ENCODE measurements at places on chromosomes 1 and 21.

DNA sequence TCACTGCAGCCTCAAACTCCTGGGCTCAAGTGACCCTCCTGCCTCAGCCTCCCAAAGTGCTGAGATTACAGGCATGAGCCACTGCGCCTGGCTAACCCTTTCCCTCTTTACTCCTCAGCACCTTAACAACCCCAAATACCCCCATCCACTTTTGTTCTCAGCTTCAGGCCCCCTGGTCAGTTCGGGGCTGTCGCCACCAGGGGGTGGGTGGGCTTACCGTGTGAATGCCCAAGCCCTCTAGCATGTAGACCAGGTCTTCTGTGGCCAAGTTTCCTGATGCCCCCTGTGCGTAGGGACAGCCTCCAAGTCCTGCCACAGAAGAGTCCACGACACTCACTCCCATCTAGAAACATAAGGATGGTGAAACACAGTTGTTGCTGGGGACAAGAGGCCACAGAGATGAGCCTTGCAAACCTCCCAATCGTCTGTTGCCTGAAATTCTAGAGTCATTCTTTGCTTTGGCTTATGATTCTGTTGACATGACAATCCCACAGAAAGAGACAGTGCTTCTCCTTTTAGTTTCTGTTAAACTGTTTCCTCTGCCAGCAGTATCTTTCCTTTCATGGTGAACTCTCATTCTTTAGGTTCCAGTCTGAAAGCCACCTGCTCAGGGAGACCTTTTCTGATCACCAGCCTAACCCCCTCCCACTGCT, 3.8 kb upstream of the GALE start:
- DNase-seq, result no peak

DNA sequence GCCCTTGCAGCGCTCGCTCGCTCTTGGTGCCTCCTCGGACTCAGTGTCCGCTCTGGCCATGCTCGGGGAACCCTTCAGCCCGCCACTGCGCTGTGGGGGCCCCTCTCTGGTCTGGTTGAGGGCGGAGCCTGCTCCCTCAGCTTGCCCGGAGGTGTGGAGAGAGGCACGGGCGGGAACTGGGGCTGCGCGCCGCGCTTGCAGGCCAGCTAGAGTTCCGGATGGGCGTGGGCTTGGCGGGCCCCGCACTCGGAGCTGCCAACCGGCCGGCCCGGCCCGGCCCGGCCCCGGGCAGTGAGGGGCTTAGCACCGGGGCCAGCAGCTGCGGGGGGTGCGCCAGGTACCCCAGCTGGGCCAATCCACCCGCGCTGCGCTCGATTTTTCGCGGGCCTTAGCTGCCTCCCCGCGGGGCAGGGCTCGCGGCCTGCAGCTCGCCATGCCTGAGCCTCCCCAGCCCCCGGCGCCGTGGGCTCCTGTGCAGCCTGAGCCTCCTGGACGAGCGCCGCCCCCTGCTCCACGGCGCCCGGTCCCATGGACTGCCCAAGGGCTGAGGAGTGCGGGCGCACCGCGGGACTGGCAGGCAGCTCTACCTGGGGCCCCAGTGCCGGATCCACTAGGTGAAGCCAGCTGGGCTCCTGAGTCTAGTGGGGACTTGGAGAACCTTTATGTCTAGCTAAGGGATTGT, 217.0 kb upstream of the PKN2 start:
- no peak for DNase-seq

- DNase-seq, result no peak
Measured at GRCh38 chr1:175287849-175288248, 95.3 kb upstream of the KIAA0040 start.

GRCh38 chr1:176786274-176786673, 323.3 kb downstream of the PAPPA2 start:
- DNase-seq, result no peak

- DNase-seq, result no peak
Measured at GRCh38 chr1:205572421-205572820, 59.4 kb downstream of the ELK4 start.

DNA sequence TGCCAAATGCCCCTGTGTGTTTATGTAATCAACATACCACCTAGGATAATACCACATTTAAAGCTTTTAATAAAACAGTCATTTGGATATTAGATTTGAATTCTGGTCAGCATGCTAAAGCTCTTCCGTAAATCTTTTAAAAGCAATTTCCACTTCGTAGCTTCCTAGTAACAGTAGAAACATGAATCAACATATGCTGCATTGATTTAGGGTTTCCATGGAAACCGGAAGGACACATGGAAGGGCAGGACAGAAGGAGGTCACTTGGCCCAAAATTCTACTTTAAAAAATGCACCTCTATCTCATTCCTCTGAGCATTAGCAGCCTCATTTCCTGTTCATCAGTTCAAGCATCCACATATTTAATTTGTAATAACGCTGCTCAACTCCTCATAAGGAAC, 8.1 kb downstream of the RGS8 start:
- DNase-seq, result no peak

DNA sequence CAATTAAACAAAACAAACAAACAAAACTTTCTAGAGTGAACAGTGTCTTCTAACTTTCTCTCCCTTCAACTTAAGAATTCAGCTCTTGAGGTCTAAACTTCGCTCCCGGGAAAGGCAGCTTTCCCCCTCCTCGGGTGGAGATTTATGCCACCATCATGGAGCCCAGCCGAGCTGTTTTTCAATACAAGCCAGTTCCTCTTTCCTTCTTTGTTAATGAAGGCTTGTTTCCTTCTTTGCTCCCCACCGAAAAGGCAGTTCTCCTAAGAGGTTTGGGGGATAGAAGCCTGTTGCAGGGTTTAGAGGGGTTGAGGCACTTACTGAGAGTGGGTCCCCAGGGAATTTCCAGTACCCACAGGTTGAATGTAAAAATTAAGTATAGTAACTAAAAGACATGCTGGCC, 26.5 kb downstream of the OLIG1 start:
- no peak for DNase-seq

GRCh38 chr1:39131940-39132339, 72.6 kb upstream of the MACF1 start:
- DNase-seq, result no peak

GRCh38 chr21:31766899-31767298, 35.0 kb upstream of the SCAF4 start:
- DNase-seq, result no peak

DNA sequence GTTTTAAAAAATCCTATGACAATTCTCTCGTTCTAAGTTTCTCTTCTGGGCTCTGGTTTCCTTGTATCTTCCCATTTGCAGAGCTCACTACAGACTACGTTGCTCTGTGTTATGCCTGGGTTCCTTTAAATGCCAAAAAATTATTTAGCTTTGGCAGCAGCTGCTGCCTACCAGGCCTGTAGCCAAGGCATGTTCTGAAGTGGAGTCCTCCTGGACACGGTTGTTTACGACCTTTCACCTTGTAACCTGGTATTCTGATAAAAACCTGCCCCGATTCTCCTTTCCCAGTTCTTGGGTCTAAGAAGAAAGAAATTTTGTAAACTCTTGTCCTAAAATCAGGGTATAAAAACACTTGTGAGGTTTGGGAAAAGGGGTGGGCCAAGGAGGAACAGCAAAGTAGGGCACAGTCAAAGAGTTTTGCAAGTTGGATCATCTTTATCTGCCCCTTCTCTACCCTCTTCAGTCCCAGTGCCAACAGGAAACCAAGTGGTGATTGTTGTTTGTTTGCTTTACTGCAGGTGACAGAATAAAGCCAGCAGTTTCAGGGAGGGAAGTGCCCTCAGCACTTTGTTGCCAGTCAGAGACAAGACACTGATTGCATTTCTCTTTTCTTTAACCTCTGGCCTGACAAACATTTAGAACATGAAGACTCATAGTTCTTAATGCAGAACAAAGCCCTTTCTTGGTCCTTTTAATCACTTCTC, 3.1 kb upstream of the TXNIP start:
- DNase-seq, result no peak

DNA sequence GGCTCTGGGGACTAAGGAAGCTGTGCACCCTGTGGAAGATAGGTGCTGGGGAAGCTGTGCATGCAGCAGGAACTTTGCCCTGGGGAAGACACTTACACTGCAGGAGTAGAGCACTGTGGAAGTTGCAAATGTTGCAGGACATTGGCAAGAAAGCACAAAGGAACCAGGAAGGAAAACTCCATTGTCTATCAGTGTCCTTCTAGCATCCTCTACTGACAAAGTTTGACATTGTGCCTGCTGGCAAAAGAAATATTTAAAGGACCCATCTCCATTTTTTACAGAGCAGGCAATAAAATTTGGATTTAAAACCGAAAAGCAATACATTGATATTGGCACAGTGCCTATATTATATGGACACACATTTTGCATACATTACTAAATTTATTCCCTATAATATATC, 394.1 kb downstream of the PBX1 start:
- no peak for DNase-seq

- no peak for DNase-seq
Measured at GRCh38 chr1:20814534-20814871, 27.4 kb upstream of the HP1BP3 start.

- no peak for DNase-seq
Measured at GRCh38 chr1:204301171-204301957, 58.4 kb downstream of the PLEKHA6 start.

GRCh38 chr1:178220094-178220493, 126.2 kb downstream of the RASAL2 start:
- DNase-seq, result no peak

DNA sequence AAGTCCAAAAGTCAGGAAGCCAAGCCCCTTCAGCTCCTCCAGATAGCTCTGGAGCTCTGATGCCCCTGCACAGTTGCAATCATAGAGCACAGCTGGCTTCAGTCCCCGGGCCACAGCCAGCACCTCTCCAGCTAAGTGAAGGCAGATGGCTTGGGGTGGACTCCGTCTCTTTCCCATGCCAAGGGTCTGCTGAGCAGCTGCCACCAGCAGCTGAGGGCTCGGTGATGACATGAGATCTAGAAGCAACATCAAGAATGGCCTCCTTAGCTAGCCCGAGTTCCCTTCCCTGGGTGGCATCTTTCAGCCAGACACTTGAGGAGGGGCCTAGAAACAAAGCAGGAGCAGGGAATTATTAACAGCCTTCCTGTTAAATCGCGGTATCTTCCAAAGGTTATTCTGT, 973 bp downstream of the C1orf74 start:
- DNase-seq, result no peak

GRCh38 chr1:45395051-45395450, 54.8 kb upstream of the MUTYH start:
- no peak for DNase-seq

DNA sequence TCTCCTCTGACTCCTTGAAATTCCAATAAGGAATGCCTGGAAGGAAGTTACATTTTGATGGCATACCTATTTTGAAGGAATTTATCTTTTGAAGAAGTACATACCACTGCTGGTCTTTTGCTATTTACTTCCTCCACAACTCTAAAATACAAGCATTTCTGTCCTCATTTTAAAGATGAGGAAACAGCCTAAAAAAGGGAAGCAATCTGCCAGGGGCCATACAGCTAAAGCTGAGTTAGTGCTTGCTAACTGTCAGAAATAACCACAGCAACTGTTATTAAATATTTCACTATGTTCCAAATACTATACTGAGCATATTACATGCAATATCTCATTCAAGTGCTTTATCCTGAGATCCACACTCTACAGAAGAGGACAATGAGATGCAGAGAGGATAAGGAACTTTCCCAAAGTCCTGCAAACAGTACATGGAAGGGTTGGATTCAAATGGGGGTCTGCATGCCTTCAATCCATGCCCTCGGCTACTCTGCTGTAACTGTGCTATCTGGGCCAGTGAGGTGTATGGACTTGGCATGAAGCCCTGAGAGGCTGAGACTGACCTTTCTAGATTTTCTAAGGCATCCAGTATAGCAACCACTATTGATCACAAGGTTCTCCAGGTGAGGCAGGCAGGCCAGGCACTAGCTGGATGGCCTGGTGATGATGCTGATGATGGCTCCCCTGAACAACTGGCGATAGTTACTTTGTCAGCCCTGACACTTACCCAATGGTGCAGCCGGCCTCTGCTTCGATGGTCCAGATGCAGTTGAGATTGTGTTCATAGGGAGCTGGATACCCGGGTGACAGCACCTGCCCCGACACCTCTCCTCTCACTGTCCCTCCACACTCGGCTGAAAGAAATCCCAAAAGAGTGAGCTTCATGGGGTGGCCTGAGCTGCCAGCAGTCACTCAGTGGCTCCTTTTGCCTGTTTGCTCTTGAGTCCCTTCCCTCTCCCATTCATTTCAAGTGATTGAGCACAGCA, 171.4 kb upstream of the HMGB4 start:
- DNase-seq, result no peak

DNA sequence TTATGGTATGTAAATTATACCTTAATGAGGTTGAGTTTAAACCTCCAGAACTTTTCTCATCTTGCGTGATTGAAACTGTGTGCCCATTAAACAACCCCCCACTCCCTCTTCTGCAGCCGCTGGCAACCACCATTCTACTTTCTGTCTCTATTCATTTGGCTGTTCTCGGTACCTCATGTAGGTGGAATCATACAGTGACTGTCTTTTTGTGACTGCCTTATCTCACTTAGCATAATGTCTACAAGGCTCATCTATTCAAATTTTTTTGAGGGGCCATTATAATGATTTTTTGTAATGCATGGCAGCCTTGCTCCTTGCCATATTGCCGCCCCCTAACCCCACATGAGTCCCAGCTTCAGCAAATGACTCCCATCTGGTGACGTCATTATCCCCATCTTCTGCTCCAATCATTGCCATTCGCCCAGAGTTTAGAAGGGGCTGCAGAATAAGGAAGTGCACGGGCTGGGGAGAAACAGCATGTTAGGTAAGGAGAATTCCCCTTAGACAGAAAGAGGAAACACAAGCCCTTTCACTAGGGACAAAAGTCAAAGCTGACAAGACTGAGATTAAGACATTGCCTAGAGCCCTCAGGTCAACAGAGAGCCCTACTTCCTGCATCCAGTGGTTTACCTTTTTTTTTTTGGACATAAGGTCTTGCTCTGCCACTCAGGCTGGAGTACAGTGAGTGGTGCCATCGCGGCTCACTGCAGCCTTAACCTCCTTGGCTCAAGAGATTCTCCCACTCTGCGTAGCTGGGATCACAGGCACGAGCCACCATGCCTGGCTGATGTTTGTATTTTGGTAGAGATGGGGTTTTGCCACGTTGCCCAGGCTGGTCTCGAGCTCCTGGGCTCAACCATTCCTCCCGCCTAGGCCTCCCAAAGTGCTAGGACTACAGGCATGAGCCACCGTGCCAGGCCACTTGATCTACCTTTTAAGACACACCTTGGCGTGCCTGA, 78.4 kb upstream of the ERRFI1 start:
- DNase-seq, result no peak

DNA sequence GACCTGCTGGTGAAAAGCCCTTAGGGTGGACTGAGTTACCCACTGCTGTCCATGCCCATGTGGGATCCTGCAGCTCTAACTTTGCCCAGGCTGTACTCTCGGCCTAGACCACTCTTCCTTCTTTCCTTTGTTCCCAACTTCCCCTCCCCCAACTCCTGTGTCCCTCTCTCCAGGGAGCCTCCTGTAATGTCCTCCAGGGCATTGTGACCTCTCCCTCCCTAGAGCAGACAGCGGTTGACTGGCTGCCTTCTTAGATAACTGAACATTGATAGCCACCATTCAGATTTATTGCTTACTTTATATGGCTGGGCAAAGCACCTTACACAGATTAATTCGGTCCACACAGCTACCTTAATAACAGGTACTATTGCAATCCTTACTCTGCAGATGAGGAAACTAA, 5.0 kb downstream of the RUNX1 start:
- DNase-seq, result no peak

GRCh38 chr1:221069986-221070385, 190.7 kb downstream of the HLX start:
- DNase-seq, result no peak

Measured in activated CD8-positive, alpha-beta T cell treated with anti-CD3 and anti-CD28 coated beads for 36 hours (primary cell).